ENCODE measurements at places on chromosomes 6 and 20. TPM values are rescaled to one million over a fixed set of nuclear protein-coding genes. Genes with fewer than 3 reads are reported as not detected.

Gene PLCB4
- 0.16 TPM for total RNA-seq

Gene CASS4
- 0.78 TPM for total RNA-seq

Gene SLC22A3
- 4.0 TPM for total RNA-seq

Gene C4B
- total RNA-seq = 0.39 TPM

Gene HFE
- total RNA-seq = 9.2 TPM

Gene OTOR
- total RNA-seq = not detected

Gene PRR3
- total RNA-seq = 10.2 TPM

Gene AVP
- not detected for total RNA-seq

Data from epithelial cell of alveolus of lung (primary cell).